ENCODE measurements at places on chromosomes 6 and 20. TPM values are rescaled to one million over a fixed set of nuclear protein-coding genes. Genes with fewer than 3 reads are reported as not detected.

GRCh38 chr6:87155842-87156815, 764 bp downstream of the ZNF292 start:
- peak; percentile 36 for DNase-seq

- no peak for DNase-seq
These were observed 26.8 kb downstream of the PAQR8 start for GRCh38 chr6:52388790-52389189.

- DNase-seq = no peak
These were observed 158.1 kb upstream of the GMDS start for GRCh38 chr6:2403546-2403945.

GRCh38 chr6:41040101-41040939, 1.3 kb upstream of the UNC5CL start:
- no peak for DNase-seq

DNA sequence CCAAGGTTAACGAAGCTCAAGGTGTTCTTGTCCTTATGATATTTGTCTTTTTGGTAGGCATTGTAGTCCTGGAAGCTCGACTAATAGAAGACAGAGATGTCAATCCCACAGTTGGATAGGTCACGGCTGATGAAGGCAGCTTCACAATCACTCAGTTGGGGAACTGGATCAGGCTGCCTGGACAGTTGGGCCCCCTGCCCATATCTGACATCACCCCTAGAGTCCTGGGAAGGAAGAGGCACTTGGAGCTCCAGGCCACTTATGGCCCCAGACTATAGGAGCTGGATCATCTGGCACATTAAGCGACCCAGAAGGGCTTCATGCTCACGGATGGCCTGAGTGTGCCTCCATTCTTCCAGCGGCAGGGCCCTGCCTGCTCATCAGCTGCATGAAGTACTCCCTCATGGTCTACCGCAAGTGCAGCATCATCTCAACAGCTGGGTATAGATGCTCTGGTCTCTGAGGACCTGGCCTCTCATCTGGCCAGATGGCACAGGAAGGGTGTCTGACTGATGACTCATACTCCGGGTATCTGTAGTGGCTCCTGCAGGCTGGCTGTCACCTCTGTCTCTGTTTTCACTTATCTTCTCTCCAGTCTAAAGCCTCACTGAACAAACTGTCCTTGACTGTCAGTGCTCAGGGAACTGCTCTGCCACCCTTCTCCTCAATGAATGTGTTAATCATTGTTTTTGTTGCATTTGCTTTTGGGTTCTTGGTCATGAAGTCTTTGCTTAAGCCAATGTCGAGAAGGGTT, 29.2 kb upstream of the SSR1 start:
- no peak for DNase-seq

DNA sequence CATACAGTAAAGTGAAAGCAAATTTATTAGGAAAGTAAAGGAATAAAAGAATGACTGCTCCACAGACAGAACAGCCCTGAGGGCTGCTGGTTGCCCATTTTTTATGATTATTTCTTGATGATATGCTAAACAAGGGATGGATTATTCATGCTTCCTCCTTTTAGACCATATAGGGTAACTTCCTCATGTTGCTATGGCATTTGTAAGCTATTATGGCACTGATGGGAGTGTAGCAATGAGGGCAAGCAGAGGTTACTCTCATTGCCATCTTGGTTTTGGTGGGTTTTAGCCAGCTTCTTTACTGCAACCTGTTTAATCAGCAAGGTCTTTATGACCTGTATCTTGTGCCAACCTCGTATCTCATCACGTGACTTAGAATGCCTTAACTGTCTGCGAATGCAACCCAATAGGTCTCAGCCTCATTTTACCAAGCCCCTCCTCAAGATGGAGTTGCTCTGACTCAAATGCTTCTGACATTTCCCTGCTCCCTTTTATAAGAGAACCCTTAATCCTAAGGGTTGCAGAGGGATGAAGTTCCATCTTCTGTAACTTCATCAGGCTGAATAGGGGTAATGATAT, 280.1 kb upstream of the RGS17 start:
- DNase-seq = no peak

- no peak for DNase-seq
These were observed 4.9 kb upstream of the BEND6 start for GRCh38 chr6:56949925-56950495.

DNA sequence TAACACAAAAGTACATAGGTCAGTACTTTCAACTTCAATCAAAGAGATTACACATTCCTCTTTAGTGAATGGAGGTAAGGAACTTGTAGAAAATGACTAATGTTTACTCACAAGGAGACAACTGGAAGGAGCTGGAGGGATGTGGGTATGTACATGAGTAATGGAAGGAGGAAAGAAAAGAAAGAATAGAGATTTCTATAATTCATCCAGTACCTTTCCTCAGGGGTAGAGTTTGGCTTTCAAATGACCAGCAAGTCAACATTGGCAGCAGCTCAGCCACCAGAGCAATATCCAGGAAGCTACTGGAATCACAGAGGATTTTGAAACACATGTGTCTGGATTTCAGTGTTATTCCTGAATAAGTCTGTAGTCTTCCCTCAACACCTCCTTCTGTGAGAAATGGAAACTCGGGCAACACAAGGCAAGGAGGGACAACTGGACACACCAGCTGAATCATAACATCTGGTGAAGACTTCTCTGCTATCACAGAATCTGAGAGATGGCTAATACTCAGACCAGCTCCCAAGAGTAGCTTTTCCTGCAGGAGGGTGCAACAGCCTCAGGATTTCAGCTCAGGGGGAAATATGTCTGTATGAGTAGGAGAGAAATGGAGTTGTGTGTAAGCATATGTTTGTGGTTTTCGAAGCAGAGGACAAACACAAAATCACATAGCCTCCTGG, 98.8 kb downstream of the HAO1 start:
- peak; percentile 16 for DNase-seq

DNA sequence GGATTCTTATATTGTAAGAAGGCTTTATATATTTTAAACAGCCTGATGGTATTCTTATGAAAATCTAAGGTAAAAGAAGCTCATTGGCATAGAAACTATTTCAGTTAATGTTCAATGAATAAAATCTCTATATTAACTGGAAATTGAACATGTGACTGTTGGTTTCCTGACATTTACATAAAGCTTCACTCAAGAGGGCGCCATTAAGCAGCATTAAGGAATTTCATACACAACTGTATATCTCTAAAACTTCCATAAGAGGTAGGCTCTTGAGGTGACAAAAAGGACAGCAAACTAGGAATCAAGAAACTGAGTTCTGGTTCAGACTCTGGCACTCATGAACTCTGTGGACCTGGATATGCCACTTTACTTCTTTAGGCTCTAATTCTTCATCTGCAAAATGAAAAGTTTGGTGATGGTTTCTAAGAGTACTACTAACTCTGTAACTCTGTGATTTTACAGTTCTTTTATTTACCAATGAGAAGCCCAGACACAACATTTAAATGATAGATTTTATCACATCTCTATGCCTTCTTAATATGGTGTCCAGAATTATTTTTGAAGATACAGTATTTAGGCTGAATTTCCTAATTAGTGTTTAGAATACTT, 147.5 kb downstream of the FLRT3 start:
- DNase-seq = peak; percentile 45

GRCh38 chr6:41780551-41781365, at the start of gene PRICKLE4:
PRICKLE4 (plus strand) TSS chr6:41780782; CDS start chr6:41783474, 2,692 bp downstream.
- DNase-seq = no peak

- DNase-seq = no peak
These were observed 475.6 kb upstream of the CHD6 start for GRCh38 chr20:42093542-42094440.

DNA sequence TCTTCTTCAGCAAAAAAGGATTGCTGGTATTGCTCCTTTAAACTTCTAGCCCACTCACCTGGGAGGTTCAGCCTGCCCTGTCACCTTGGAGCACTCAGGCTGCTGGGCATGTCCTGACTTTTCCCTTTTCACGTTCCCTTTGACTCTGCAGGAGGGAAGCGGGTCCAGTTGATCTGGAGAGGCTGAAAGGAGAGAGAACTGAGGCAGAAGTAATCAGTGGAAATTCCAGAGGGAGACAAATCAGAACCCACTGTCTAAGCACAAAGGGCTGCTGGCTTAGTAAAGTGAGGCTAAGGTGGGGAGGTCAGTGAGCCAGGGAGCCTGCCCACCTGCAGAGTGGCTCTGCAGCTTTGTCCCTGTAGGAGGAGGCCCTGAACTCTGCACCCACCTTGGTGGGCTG, 9.7 kb upstream of the SYNDIG1 start:
- no peak for DNase-seq

GRCh38 chr6:99427988-99428387, 2.9 kb upstream of the PNISR start:
- no peak for DNase-seq

Gene BACH2
- total RNA-seq = 1.5 TPM

Gene BRPF3
- 10.6 TPM for total RNA-seq

Gene SLC12A5
- total RNA-seq = 0.50 TPM

Measured in fibroblast of lung (primary cell).